Bladder microvascular endothelial cell (primary cell): ENCODE measurements at places on chromosomes 7 and 10. TPM values are rescaled to one million over a fixed set of nuclear protein-coding genes. Genes with fewer than 3 reads are reported as not detected.

The HEPACAM2 gene
- total RNA-seq: not detected in 2 replicates

The PDZD7 gene
- total RNA-seq: 0.16 and 0.44 TPM in 2 replicates

The SPDYE5 gene
- total RNA-seq: not detected in 2 replicates

The SPDYE9 gene
- total RNA-seq: not detected in 2 replicates

The PRF1 gene
- total RNA-seq: not detected in 2 replicates

The SPOCK2 gene
- total RNA-seq: 0.32 and 1.0 TPM in 2 replicates

The POLR2J2 gene
- total RNA-seq: 0.97 and 10.5 TPM in 2 replicates

The TMEM196 gene
- total RNA-seq: not detected in 2 replicates

The RAPGEF5 gene
- 98.1 and 136 TPM in 2 replicates for total RNA-seq

The GPAM gene
- 5.2 and 9.8 TPM in 2 replicates for total RNA-seq

The RPEL1 gene
- 0.06 TPM in 1 of 2 replicates, not detected in the other for total RNA-seq

The BAMBI gene
- total RNA-seq: 0.32 and 1.6 TPM in 2 replicates

The AS3MT gene
- 0.81 and 1.1 TPM in 2 replicates for total RNA-seq

The ATRNL1 gene
- 0.13 TPM in 1 of 2 replicates, not detected in the other for total RNA-seq

The TRIM73 gene
- 0.16 and 0.88 TPM in 2 replicates for total RNA-seq

The OR13A1 gene
- total RNA-seq: not detected in 2 replicates

The TTYH3 gene
- 43.2 and 131 TPM in 2 replicates for total RNA-seq

The ALKBH4 gene
- total RNA-seq: 8.1 and 8.5 TPM in 2 replicates

The SMARCD3 gene
- total RNA-seq: 0.97 and 1.9 TPM in 2 replicates

The ZNF438 gene
- total RNA-seq: 2.4 and 5.2 TPM in 2 replicates

The ACTA2 gene
- total RNA-seq: 27.7 and 59.4 TPM in 2 replicates

The ASB10 gene
- not detected in 2 replicates for total RNA-seq

The MSS51 gene
- 0.49 and 1.4 TPM in 2 replicates for total RNA-seq

The C10orf62 gene
- total RNA-seq: 0.06 TPM in 1 of 2 replicates, not detected in the other

The TAX1BP1 gene
- 48.1 and 95.0 TPM in 2 replicates for total RNA-seq

The DGKI gene
- 0.65 and 4.2 TPM in 2 replicates for total RNA-seq

The ASB15 gene
- not detected in 2 replicates for total RNA-seq

The GRM8 gene
- not detected in 2 replicates for total RNA-seq

The OR6B1 gene
- total RNA-seq: not detected in 2 replicates

The CACNB2 gene
- total RNA-seq: not detected in 2 replicates

The CPA2 gene
- not detected in 2 replicates for total RNA-seq

The HTR5A gene
- not detected in 2 replicates for total RNA-seq

The SLC26A5 gene
- total RNA-seq: under 0.01 and 1.3 TPM in 2 replicates

The EPHB6 gene
- total RNA-seq: under 0.01 TPM in 1 of 2 replicates, not detected in the other
